ENCODE measurements at places on chromosomes 6 and 20.

- DNase-seq = no peak
Measured at GRCh38 chr6:136718476-136718875, 73.8 kb downstream of the MAP3K5 start.

GRCh38 chr6:134543128-134543527 is 225.2 kb upstream of the SGK1 start:
- no peak for DNase-seq

DNA sequence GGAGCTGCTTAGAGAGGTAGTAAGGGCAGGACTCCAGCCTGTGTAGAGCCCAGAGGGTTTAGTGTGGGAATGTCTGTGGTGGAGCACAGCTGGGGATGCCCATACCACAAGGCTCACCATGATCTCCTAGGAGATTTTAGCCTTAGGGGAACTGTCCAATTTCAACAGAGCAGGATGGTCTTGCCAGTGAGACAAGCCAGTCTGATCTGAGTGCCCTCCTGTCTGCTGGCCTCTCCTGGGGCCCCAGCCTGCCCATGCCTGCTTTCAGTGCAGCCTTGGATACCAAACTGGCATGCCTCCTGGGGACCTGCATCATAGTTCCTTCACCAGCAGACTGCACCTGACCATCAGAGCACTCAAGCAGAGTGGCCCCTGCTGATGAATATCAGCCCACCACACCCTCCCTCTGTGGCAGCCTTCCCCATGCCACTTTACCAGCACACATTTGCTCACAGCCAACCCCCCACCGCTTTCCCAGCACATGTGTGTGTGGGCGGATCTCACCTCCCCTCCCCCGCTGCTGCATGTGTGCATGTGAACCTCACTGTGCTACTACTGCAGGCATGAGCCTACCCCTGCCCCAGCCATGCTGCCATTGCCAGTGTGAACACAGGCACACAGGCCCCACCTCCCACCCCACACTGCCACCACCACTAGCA is 7.9 kb upstream of the TREM1 start:
- DNase-seq = no peak

GRCh38 chr6:169723991-169724493 is 258 bp downstream of the PHF10 start:
- DNase-seq = no peak

- no peak for DNase-seq
Measured at GRCh38 chr6:8085053-8085511, 17.3 kb downstream of the EEF1E1 start.
